ENCODE measurements at places on chromosomes 1 and 21.

GRCh38 chr1:192775631-192776030 lies 33.2 kb upstream of the RGS2 start:
- no peak for DNase-seq

- DNase-seq: no peak
These were observed 64.4 kb downstream of the KCTD3 start for GRCh38 chr1:215631489-215631888.

DNA sequence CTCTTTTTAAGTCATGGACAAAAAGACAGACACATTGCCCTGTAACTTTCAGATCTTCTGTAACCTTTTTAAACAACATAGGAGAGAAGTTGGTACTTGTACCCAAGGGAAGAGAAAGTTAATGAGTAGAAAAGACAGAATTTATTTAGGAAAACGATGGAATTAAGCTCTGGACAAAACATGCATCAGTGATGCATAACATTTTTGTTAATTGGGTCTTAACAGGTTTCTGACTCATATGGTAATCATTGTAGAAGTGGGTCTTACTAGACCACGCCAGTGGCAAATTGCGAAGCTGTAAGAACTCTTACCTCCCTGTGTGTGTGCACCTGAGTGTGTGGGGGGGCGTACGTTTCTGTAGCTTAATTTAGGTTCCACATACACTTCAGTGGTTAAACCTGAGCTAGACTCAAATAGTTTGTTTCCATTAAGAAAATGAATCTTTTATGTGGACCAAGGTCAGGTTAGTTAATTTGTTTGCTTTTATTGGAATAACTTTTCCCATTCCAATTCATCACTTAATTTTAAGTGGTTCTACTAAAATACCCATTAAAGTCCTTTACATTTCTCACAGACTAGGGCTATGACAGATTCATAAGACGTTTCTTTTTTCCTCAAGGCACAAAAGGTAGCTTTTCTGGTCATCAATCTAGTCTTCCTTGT lies 48.1 kb downstream of the NFIA start:
- no peak for DNase-seq

- DNase-seq: no peak
These were observed 1.4 kb upstream of the IPO9 start for GRCh38 chr1:201827321-201828216.

DNA sequence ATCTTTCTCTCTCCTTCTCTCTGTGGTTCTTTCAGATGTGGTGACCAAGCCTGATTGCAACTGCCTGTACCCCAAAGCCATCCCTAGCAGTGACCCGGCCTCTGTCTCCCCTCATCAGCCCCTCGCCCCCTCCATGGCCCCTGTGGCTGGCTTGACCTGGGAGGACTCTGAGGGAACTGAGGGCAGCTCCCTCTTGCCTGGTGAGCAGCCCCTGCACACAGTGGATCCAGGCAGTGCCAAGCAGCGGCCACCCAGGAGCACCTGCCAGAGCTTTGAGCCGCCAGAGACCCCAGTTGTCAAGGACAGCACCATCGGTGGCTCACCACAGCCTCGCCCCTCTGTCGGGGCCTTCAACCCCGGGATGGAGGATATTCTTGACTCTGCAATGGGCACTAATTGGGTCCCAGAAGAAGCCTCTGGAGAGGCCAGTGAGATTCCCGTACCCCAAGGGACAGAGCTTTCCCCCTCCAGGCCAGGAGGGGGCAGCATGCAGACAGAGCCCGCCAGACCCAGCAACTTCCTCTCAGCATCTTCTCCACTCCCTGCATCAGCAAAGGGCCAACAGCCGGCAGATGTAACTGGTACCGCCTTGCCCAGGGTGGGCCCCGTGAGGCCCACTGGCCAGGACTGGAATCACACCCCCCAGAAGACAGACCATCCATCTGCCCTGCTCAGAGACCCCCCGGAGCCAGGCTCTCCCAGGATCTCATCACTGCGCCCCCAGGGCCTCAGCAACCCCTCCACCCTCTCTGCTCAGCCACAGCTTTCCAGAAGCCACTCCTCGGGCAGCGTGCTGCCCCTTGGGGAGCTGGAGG lies 12.7 kb downstream of the CSF1 start:
- no peak for DNase-seq

GRCh38 chr1:65424573-65424889 lies 4.1 kb downstream of the LEPR start:
- DNase-seq: no peak

- no peak for DNase-seq
These were observed 17.5 kb upstream of the ALPL start for GRCh38 chr1:21491488-21492355.

- DNase-seq: no peak
These were observed 82.6 kb upstream of the WDR26 start for GRCh38 chr1:224517171-224517570.

DNA sequence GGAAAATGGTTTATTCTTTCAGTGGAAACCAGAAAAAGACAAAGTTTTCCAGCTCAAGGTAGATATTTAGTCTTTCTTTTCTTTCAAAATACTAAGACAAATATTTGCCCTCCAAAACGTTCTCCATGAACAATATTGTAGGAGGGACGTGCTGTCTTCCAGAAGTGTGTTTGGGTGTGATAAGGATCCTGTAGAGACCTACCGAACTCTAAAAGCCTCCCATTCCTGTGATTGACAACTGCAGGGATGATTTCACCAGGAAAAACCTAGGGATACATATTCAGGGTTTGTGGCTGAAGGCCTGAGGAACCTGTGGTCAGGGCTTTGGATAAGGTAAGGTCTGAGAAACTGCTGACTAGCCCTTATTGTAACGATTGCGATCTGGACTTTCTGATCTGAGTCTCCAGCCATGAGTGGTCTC lies 167.1 kb downstream of the ZNF648 start:
- DNase-seq: no peak

- no peak for DNase-seq
These were observed 8.9 kb upstream of the VPS13D start for GRCh38 chr1:12220890-12221289.

DNA sequence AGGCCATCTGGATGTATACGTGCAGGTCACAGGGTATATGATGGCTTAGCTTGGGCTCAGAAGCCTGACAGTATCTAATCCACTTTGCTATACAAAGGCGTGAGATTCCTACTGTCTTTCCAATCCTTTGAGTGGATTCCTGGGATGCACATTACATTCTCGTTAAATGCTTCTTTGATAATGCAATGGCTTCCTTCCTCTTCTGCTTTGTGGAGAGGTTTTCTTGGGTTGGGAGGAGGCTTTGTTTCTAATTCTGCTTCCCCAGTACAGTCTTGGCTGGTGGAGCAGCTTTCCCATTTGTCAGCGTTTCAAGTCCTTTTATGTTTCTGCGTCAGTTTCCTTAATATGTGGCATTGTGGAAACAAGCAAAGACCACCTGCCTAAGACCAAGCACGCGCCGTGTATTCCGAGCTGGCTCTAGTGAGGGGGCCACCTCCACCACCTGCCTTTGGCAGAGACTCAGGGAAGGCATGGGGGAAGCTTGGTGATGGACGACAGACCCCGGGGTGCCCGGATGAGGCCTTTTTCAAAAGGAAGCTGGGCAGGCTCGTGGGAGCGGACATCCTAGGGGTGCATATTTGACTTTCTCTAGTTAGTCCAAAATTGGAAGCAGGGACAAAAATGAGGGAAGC lies 72.7 kb downstream of the WDR4 start:
- DNase-seq: no peak

DNA sequence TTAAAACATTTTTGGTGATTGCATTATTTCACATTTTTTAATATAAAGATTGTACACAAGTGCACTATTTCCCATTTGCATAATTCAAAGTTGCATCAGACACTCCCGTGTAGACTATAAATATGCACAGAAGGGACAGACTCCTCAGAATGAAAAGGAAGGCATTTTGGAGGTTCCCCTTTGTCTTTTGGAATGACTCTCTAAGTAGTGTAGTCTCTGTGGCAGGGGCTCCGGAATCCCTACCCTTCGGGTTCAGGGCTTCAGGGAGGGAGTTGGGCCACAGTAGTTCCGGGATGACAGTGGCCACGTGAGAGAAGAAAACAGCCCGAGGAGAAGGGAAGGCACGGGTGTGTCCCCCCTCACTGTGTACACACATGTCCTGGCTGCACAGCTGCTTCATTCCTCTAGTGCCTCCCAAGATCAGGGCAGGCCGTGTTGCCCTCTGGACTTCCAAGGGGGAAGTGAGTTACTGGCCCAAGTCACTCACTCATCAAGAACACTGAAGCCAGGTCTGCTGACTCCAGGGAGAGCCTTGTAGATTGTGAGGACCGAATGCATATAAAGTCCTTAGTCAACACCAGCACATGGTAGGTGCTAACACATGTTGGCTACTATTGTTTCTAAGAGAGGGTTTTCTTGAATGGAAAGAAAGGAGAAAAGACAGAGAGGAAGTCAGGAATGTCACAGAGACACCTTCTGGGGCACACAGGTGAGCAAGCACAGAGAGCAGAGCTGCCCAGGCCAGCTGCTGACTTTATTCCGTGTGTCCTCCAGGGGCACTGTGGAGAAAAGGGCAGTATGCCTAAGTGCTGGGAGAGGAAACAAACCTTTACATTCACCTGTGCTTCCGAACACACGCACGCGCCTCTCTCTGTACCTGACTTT lies 39.8 kb downstream of the LHX4 start:
- no peak for DNase-seq

- DNase-seq: no peak
These were observed 25.3 kb downstream of the SPATA46 start for GRCh38 chr1:162351246-162351842.

DNA sequence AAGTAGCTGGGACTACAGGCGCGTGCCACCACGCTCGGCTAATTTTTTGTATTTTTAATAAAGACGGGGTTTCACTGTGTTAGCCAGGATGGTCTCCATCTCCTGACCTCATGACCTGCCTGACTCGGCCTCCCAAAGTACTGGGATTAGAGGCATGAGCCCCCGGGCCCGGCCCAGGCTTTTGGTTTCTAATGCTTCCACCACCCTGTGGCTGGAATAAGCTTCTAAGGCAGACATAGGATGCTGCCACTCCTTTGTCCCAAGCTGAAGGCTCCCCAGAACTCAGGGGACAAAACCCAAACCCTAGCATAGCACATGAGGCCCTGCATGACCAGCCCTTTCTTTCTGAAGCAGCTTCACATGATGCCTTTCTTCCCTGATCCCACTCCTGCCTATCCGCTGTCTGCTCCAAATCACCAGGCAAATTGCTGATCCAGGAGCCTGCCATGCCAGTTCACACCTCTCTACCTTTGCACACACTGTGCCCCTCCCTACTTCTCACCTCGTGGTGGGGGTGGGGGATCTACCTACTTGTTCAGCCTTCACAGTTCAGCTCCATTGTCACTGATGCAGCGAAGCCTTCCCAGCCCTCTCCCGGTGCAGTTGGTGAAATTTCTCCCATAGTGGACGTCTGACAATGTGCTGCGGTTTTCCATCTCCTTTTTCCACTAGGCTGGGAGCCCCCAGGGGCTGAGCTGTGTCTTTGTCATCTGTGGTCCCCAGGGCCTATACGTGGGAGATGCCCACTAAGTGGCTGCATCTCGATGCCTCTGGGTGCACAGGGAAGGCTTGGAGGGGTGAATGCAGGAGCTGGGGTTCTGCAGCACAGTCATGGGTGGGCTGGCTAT lies 6.9 kb downstream of the PTPRU start:
- DNase-seq: no peak

GRCh38 chr1:14777516-14778506 lies 179.3 kb downstream of the KAZN start:
- DNase-seq: no peak

GRCh38 chr1:33036051-33036525 lies 595 bp downstream of the AK2 start:
- no peak for DNase-seq

- peak; percentile 18 for DNase-seq
These were observed at the start of gene RIIAD1 for GRCh38 chr1:151720974-151721787. Gene RIIAD1 (plus strand): TSS chr1:151721522. CDS start chr1:151721537, 15 bp downstream.

- no peak for DNase-seq
These were observed 416.3 kb downstream of the GPATCH2 start for GRCh38 chr1:217214551-217214950.

DNA sequence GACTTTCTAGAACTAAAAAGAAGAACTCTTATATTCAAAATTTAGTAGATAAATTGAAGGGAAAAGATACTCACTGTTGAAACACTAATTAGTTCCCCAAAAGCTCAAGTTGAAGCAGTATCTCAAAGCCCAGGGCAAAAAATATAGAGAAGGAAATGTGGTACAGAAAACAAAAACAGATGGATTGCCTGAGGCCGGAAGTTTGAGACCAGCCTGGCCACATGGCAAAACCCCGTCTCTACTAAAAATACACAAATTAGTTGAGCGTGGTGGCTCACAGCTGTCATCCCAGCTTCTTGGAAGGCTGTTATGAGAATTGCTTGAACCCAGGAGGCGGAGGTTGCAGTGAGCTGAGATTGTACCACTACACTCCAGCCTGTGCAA lies 36.0 kb downstream of the FAM177B start:
- no peak for DNase-seq

DNA sequence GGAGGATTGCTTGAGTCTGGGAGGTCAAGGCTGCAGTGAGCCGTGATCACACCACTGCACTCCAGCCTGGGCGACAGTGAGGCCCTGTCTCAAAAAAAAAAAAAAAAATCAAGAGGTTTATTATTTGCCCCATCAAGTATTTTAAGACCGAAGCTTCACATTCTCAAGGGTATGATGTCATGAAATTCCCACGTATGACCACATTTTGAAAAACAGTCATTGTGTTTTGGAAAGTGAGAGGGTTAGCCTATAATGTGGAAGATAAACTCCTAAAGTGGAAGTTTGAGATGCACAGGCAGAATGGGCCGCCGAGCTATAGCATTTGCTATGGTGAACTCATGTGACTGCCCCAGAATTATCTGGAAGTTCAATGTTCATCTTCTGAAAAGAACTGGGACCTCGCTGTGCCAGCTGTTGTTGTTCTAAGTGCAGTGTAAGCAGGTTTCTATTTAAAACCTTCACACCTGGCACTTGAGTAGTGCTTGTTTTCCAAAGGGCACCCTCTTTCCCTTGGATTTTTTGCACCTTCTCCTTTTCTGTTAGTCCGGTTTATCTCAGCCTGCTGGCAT lies 96.9 kb upstream of the SLC25A33 start:
- no peak for DNase-seq

- DNase-seq: no peak
These were observed 634.1 kb downstream of the KIF26B start for GRCh38 chr1:245788886-245789285.

GRCh38 chr1:221576268-221576667 lies 165.6 kb downstream of the DUSP10 start:
- no peak for DNase-seq

GRCh38 chr1:54475357-54475881 lies 69.2 kb upstream of the SSBP3 start:
- peak; percentile 9 for DNase-seq

GRCh38 chr1:151145304-151146071 lies 943 bp downstream of the SEMA6C start:
- DNase-seq: no peak

- no peak for DNase-seq
These were observed 139.0 kb downstream of the HS2ST1 start for GRCh38 chr1:87053446-87053845.

DNA sequence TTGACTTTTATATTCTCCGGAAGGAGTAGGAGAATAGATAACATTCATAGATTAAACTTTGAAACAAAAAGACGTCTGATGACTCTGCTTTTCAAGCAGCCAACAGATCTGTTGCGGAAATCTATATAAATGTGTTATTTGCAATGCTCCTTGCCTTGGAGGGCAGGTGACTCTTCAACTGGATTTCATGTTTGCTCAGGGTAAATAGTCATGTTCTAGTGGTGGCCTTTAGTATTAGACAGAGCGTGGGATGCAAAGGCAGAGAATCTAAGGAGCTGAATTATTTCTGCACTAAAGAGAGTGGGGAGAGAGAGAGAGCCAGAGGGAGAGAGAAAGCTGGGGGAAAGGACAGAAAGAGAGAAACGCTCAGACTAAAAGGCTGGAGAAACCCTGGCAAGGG lies 454.3 kb downstream of the AJAP1 start:
- no peak for DNase-seq
